ENCODE measurements at places on chromosomes 5 and 9.
A peak's percentile ranks its signal among the peaks of the same experiment; 100 is the strongest.

GRCh38 chr5:9567039-9567438, 21.2 kb upstream of the SEMA5A start:
- no peaks in the 10 kb centered on the region for H3K27me3 ChIP-seq
- no peak for DNase-seq
- no peak overlapping the region for H3K27ac ChIP-seq
- H3K36me3 ChIP-seq: no peaks in the 10 kb centered on the region

DNA sequence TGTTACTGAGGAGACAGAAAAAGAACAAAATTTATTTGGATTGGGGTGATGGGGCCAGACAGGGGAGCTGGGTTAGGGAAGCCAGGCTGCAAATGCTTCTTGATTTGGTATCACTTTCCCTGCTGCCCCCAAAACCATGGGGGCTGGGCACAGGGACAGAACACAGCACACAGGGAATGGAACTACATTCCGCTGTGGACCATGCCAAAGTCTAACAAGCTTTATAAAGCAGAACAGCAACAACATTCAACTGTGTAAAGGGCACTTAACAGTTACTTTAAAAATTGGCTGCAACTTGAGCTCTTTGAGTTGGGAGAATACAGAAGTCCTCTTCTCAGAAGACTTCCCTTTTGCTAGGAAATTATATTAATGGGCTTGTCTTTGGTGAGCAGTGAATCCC, 23.8 kb downstream of the C5orf58 start:
- H3K36me3 ChIP-seq: no peaks in the 10 kb centered on the region
- peaks cover 4% of the 10 kb centered on the region for H3K4me1 ChIP-seq
- no peak overlapping the region for H3K27ac ChIP-seq

DNA sequence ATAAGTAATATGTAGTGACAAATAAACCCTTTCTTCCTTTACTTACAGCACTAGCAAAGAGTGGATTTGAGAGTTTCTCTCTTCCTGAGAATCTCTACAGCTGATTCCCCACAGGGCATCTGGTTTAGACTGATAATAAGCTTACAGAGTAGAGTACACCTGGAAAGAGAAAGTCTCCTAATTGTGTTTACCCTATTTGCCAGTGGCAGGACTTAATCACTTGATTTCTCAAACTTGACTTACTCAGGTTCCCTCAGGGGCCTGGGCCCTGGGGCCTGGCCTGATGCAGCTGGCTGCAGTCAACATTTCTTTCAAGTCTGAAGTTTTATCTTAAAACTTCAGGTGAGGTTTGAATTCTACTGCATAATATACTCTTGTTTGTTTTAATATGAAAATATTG, 38.0 kb upstream of the UBTD2 start:
- no peaks in the 10 kb centered on the region for H3K27me3 ChIP-seq
- H3K4me3 ChIP-seq: no peak overlapping the region
- H3K27ac ChIP-seq: no peak overlapping the region
- DNase-seq: no peak
- H3K4me1 ChIP-seq: no peaks in the 10 kb centered on the region

- no peak overlapping the region for H3K4me3 ChIP-seq
- no peak for DNase-seq
- no peak overlapping the region for H3K27ac ChIP-seq
Measured at GRCh38 chr9:109556061-109556460, 58.0 kb upstream of the PTPN3 start.

GRCh38 chr9:129752900-129753729, at the start of gene PTGES:
TSS of gene PTGES (minus strand) at chr9:129753042. CDS start at chr9:129753012, 30 bp downstream.
- DNase-seq: peak; percentile 80
- H3K27ac ChIP-seq: no peak within 1 kb of the TSS
- H3K27me3 ChIP-seq: no peaks in the 10 kb centered on the region
- no peaks in the 10 kb centered on the region for H3K36me3 ChIP-seq

- no peaks in the 10 kb centered on the region for H3K36me3 ChIP-seq
- H3K27me3 ChIP-seq: peaks cover 10% of the 10 kb centered on the region
- H3K4me3 ChIP-seq: no peak overlapping the region
- no peak for DNase-seq
- H3K27ac ChIP-seq: no peak overlapping the region
Measured at GRCh38 chr5:16072616-16073015, 107.0 kb downstream of the MARCHF11 start.

GRCh38 chr9:137025517-137025966, 2.5 kb downstream of the ABCA2 start:
- peaks cover 10% of the 10 kb centered on the region for H3K4me1 ChIP-seq
- H3K4me3 ChIP-seq: no peak overlapping the region
- H3K27ac ChIP-seq: no peak overlapping the region
- H3K27me3 ChIP-seq: no peaks in the 10 kb centered on the region
- no peak for DNase-seq

DNA sequence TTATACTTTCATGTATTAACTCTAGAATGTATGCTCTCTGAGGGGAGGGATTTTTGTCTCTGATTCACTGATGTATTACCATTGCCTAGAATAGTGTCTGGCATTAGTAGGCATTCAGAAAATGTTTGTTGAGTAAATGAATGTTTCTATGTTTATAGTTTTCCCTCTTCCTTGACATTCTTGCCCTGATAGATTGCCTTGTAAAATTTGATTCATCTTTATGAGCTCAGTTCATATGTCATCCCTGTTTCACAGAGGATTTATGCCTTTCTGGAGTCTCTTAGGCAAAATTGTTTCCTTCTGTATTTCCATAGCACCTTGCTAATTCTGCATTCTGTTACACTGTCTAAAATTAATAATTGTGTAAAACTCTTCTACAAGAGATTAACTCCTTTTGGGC, 72.3 kb downstream of the RASA1 start:
- no peaks in the 10 kb centered on the region for H3K27me3 ChIP-seq
- H3K4me1 ChIP-seq: no peaks in the 10 kb centered on the region
- DNase-seq: no peak

DNA sequence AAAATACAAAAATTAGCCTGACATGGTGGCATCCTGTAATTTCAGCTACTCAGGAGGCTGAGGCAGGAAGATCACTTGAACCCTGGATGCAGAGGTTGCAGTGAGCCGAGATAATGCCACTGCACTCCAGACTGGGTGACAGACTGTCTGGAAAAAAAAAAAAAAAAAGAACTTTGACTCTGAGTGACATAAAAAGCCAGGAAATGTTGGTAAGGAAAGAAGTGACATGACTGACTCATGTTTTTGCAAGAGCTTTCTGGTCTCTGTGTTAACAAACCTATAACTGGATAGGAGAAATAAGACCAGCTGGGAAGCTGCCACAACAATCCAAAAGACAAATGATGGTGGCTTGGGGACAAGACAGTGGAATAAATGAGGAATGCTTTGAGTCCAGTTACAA, 272.1 kb downstream of the HINT1 start:
- no peaks in the 10 kb centered on the region for H3K4me1 ChIP-seq
- no peak for DNase-seq
- no peak overlapping the region for H3K4me3 ChIP-seq

- no peaks in the 10 kb centered on the region for H3K36me3 ChIP-seq
- no peaks in the 10 kb centered on the region for H3K4me1 ChIP-seq
- no peak overlapping the region for H3K27ac ChIP-seq
- no peaks in the 10 kb centered on the region for H3K27me3 ChIP-seq
Measured at GRCh38 chr5:135739383-135739981, 95.0 kb upstream of the SLC25A48 start.

- H3K27ac ChIP-seq: no peak overlapping the region
- H3K4me1 ChIP-seq: no peaks in the 10 kb centered on the region
- peaks cover 26% of the 10 kb centered on the region for H3K27me3 ChIP-seq
- DNase-seq: no peak
Measured at GRCh38 chr9:97954550-97954989, 16.6 kb upstream of the HEMGN start.

DNA sequence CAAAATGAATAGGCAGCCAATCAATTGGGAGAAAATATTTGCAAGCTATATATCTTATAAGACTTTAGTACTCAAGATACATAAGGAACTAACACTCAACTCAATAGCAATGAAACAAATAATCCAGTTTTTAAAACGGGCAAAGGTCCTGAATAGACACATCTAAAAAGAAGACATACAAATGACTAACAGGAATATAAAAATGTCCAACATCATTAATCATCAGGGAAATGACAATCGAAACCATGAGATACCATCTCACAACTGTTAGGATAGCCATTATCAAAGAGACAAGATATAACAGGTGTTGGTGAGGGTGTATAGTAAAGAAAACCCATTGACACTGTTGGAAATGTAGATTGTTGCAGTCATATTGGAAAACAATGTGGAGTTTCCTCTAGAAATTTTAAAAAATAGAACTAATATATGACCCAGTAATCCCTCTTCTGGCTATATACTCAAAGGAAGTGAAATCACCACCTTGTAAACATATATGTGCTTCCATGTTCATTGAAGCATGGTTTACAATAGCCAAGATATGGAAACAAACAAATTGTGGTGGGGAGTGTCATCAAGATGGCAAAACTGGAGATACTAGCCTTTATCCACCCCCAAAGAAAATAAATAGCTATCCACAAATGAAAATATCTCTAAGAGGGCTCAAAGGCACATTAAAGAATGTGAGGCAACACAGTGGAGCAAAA, 13.9 kb upstream of the BTNL3 start:
- DNase-seq: no peak
- H3K36me3 ChIP-seq: no peaks in the 10 kb centered on the region
- H3K4me1 ChIP-seq: no peaks in the 10 kb centered on the region
- H3K27ac ChIP-seq: no peak overlapping the region
- H3K4me3 ChIP-seq: no peak overlapping the region

DNA sequence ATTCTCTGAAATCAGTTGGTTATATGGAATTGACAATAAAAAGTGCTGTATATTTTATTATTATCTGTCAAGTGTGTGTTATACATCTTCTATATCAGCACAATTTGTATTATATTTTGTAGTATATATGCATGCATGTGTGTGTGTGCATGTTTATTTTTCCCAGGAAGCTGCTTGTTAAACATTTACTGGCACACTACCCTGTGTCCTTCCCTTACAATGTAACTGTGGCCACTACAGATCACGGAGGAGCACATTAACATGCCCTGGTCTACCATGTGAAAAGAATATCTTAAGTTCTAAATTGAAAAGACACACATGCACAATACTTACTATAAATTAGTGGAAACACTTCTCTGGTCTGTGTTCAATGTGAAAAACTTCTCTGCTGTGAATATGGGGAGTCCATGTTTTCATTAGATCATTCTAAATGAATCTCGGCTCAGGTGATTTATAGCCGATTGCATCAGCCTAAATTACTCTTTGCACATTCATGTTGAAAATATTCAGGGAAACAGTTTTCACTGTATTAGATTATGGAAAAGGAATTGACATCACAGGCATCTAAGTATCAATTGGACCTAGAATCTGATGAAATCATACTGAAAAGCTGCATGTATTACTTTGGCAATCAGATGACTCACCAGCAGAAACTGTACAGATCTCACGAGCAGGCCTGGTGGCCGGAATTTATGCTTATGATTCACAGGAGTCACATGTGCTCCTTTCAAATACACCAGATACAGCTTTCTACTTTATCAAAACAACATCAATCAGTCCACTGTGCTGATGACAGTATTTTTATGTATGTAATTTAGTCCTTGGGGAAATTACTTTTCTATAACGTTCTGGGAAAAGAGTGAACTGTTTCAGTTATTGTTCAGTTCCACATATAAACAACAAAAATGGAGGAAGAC, 39.4 kb downstream of the LURAP1L start:
- H3K4me1 ChIP-seq: peaks cover 34% of the 10 kb centered on the region
- H3K36me3 ChIP-seq: no peaks in the 10 kb centered on the region
- no peaks in the 10 kb centered on the region for H3K27me3 ChIP-seq
- DNase-seq: peak; percentile 89
- H3K27ac ChIP-seq: peak overlapping the region; percentile 89

DNA sequence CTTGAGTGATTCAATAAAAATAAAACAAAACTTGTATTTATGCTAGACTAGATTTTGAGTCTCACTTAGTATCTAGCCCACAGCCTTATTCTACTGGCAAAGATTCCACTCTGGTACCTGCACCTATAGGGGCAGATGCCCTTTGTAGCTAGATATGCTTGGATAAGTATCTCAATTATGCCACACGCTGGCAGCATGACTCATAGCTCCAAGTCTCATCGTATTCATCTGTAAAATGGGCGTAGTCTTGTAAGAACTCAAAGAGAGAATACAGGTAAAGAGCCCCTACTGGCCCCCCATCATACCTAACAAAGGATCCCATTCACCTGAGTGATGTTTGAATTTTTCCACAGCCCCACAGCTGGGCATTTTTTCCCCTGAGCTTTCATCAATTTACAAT, 45.9 kb upstream of the ASTN2 start:
- H3K4me1 ChIP-seq: no peaks in the 10 kb centered on the region
- H3K27ac ChIP-seq: no peak overlapping the region
- H3K27me3 ChIP-seq: no peaks in the 10 kb centered on the region
- no peak overlapping the region for H3K4me3 ChIP-seq

- no peaks in the 10 kb centered on the region for H3K36me3 ChIP-seq
- H3K27me3 ChIP-seq: no peaks in the 10 kb centered on the region
- H3K4me3 ChIP-seq: no peak overlapping the region
- no peak overlapping the region for H3K27ac ChIP-seq
- no peak for DNase-seq
- H3K4me1 ChIP-seq: no peaks in the 10 kb centered on the region
Measured at GRCh38 chr5:117107859-117108258, 533.2 kb upstream of the SEMA6A start.

DNA sequence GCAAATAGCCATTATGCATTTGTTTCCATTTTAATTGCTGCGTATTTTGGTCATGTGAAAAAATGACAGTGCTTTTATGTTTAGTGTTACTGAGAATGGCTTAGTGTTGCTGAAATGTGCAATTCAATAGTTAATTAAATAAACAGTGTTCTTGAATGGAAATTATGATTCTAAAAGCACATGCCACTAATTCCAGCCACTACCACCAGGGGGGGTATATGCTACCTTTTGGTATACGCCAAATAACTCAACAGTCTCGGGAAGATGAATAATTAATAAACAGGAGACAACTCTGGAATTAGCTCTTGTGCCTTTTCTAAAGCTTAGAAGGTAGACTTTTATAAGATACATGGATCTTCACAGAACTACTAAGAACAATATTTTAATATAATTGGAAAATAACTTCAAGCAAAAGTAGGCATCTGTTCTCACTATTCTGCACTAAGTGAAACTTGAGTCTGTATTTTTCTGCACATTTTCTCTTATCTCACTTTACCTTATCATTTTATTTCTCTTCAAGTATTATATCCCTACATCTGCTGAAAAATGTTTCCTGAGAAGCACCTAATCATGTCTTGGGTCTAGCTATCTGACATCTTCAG, 83.5 kb upstream of the MINAR2 start:
- no peak overlapping the region for H3K4me3 ChIP-seq
- no peak overlapping the region for H3K27ac ChIP-seq
- no peaks in the 10 kb centered on the region for H3K4me1 ChIP-seq
- no peaks in the 10 kb centered on the region for H3K27me3 ChIP-seq
- no peaks in the 10 kb centered on the region for H3K36me3 ChIP-seq
- DNase-seq: peak; percentile 78

GRCh38 chr5:110957934-110958333, 113.6 kb upstream of the TSLP start:
- no peaks in the 10 kb centered on the region for H3K36me3 ChIP-seq
- no peak for DNase-seq
- H3K27me3 ChIP-seq: peaks cover 4% of the 10 kb centered on the region
- no peak overlapping the region for H3K4me3 ChIP-seq
- no peaks in the 10 kb centered on the region for H3K4me1 ChIP-seq
- H3K27ac ChIP-seq: no peak overlapping the region

- no peaks in the 10 kb centered on the region for H3K36me3 ChIP-seq
- H3K4me1 ChIP-seq: peaks cover 8% of the 10 kb centered on the region
- no peak overlapping the region for H3K4me3 ChIP-seq
- H3K27me3 ChIP-seq: no peaks in the 10 kb centered on the region
- H3K27ac ChIP-seq: no peak overlapping the region
Measured at GRCh38 chr5:109529520-109529919, 119.7 kb upstream of the PJA2 start.

- H3K27me3 ChIP-seq: no peaks in the 10 kb centered on the region
- H3K36me3 ChIP-seq: no peaks in the 10 kb centered on the region
- no peak overlapping the region for H3K4me3 ChIP-seq
- no peaks in the 10 kb centered on the region for H3K4me1 ChIP-seq
- H3K27ac ChIP-seq: no peak overlapping the region
Measured at GRCh38 chr9:90881648-90882047, 80.0 kb downstream of the SYK start.
